ENCODE measurements at places on chromosomes 11 and 22. TPM values are rescaled to one million over a fixed set of nuclear protein-coding genes. Genes with fewer than 3 reads are reported as not detected.

The ROBO3 gene
- total RNA-seq, result 14.1 TPM

The CSF2RB gene
- total RNA-seq, result not detected

The OR4D5 gene
- not detected for total RNA-seq

The APOBEC3B gene
- 0.21 TPM for total RNA-seq

The APOA4 gene
- total RNA-seq, result not detected

The HEPHL1 gene
- total RNA-seq, result not detected

The EHBP1L1 gene
- total RNA-seq, result 791 TPM

The TOM1 gene
- total RNA-seq, result 176 TPM

The PIWIL4 gene
- total RNA-seq, result 0.73 TPM

The CHKB gene
- total RNA-seq, result 47.0 TPM

The RHOD gene
- 0.88 TPM for total RNA-seq

The CCDC15 gene
- 1.8 TPM for total RNA-seq

The OR8J1 gene
- total RNA-seq, result not detected

The FAM180B gene
- total RNA-seq, result 2.8 TPM

The SPTBN2 gene
- 1.1 TPM for total RNA-seq

The OR5D14 gene
- total RNA-seq, result not detected

The CSRP3 gene
- total RNA-seq, result 31.7 TPM

The TRIM66 gene
- 3.7 TPM for total RNA-seq

The OR56A5 gene
- total RNA-seq, result not detected

The MS4A6E gene
- not detected for total RNA-seq

The DDB1 gene
- total RNA-seq, result 329 TPM

The PICALM gene
- 182 TPM for total RNA-seq

The MUC5AC gene
- not detected for total RNA-seq

The NOX4 gene
- not detected for total RNA-seq

The TSPAN4 gene
- 63.9 TPM for total RNA-seq

The DERL3 gene
- 1.5 TPM for total RNA-seq

The CECR2 gene
- total RNA-seq, result 5.3 TPM

The PANX2 gene
- total RNA-seq, result 0.26 TPM

The RIMBP3C gene
- total RNA-seq, result 0.42 TPM

The ACTN3 gene
- total RNA-seq, result 0.75 TPM

The TSPAN18 gene
- total RNA-seq, result 1.8 TPM

The MAML2 gene
- total RNA-seq, result 8.0 TPM

The SLC22A12 gene
- not detected for total RNA-seq

The SYT13 gene
- not detected for total RNA-seq

The MMP8 gene
- not detected for total RNA-seq

The FOLR3 gene
- not detected for total RNA-seq

The PATE3 gene
- total RNA-seq, result not detected

The GLB1L3 gene
- not detected for total RNA-seq

The ALG9 gene
- 33.0 TPM for total RNA-seq

The ASRGL1 gene
- total RNA-seq, result 0.10 TPM

The CDC42BPG gene
- 0.62 TPM for total RNA-seq

The CARS1 gene
- total RNA-seq, result 73.1 TPM

The UPK3A gene
- not detected for total RNA-seq

The C11orf87 gene
- 0.05 TPM for total RNA-seq

The LRRC32 gene
- 2.0 TPM for total RNA-seq

The VSTM5 gene
- not detected for total RNA-seq

The RAG1 gene
- 5.6 TPM for total RNA-seq

The LRRC10B gene
- not detected for total RNA-seq

The CALCA gene
- not detected for total RNA-seq

The CBLIF gene
- total RNA-seq, result not detected

The TEX54 gene
- total RNA-seq, result not detected

Measured in myocyte (in vitro differentiated cells).